IPS DF 19.7 (cell line): ENCODE measurements at places on chromosomes 5 and 9.

- DNase-seq, result no peak
These were observed at the start of gene DNM1 for GRCh38 chr9:128203024-128203706. DNM1 (plus strand) TSS chr9:128203379; CDS start chr9:128203471, 92 bp downstream.

- DNase-seq, result no peak
These were observed 686 bp downstream of the BRD9 start for GRCh38 chr5:891837-892393.

GRCh38 chr5:150448334-150448733 lies 1.2 kb downstream of the RPS14 start:
- no peak for DNase-seq

DNA sequence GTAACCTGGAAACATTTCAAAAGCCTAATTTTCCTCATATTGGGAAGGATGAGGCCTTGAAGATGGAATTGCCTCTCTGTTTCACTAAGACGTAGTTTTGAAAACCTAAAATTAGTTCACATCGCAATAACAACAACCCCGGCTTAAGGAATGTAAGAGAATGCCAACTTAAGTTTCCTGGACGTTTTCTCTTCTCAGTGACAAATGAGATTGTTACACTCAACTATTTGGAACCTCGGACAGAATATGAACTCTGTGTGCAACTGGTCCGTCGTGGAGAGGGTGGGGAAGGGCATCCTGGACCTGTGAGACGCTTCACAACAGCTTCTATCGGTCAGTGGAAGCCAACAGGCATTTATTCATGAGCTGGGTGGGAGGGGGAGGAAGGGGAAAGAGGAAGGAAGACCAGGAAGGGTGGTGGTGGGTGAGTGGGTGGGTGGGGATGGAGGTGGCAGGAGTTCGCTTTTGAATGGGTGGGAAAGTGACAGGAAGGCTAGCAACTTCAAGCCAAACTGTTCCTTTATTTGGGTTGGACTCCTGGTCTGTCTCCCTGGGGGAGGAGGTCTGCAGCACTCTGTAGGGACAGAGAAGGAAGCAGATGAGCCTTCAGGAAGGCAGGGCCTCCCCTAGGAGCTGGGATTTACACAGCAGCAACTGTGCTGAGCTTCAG lies 83.4 kb downstream of the TEK start:
- no peak for DNase-seq

GRCh38 chr5:139402561-139403158 lies 1.2 kb downstream of the SPATA24 start:
- no peak for DNase-seq

GRCh38 chr9:93665637-93666438 lies 89.5 kb downstream of the PHF2 start:
- DNase-seq, result no peak

GRCh38 chr5:175847503-175847902 lies 23.9 kb upstream of the CPLX2 start:
- DNase-seq, result no peak

GRCh38 chr5:18888821-18889220 lies 1099.2 kb downstream of the CDH18 start:
- no peak for DNase-seq

GRCh38 chr9:79431019-79431679 lies 140.6 kb upstream of the TLE4 start:
- DNase-seq, result no peak

DNA sequence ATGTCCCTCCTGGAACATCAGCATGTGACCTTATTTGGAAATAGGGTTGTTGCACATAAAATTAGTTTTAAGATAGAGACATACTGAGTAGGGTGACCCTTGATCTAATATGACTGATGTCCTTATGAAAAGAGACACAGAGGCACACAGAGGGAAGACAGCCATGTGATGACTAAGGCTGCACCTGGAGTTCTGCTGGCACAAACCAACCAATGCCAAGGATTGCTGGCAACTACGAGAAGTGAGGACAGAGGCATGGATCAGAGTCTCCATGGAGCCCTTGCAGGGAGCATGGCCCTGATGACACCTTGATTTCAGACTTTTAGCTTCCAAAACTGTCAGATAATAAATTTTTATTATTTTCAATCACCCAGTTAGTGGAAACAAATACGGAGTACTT lies 101.9 kb downstream of the FBXL7 start:
- no peak for DNase-seq

DNA sequence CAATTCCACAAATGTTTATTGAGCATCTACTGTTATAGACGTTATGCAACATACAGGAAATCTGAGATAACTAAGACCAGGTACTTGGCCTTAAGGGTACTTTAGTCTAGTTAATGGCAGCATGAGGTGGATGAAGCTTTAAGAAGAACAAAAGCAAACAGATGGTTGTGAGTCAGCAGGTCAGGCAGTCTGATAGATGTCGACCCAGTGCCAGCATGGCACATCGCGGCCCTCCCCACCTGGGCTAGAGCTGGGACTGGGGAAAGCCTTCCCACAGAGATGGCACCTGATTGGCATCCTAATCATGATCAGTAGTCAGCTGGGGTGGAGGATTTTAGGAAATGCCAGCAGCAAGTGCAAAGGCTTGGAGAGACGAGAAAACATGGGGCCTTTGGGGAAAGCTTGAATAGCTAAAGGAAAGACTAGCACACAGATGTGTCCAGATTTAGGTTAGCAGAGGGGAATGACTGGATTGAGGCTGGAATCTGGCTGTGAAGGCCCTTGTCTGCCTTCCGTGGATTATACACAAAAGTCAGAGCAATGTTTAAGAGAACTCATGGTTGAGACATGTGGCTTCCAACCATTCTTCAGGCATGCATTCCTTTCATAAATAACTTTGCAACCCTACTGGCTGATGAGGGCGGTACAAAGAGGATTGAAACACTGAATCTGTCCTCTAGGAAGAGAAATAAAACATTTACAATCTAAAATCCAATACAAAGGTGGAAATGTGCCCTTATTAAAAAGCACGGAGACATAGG lies 395.4 kb upstream of the WWC1 start:
- no peak for DNase-seq

DNA sequence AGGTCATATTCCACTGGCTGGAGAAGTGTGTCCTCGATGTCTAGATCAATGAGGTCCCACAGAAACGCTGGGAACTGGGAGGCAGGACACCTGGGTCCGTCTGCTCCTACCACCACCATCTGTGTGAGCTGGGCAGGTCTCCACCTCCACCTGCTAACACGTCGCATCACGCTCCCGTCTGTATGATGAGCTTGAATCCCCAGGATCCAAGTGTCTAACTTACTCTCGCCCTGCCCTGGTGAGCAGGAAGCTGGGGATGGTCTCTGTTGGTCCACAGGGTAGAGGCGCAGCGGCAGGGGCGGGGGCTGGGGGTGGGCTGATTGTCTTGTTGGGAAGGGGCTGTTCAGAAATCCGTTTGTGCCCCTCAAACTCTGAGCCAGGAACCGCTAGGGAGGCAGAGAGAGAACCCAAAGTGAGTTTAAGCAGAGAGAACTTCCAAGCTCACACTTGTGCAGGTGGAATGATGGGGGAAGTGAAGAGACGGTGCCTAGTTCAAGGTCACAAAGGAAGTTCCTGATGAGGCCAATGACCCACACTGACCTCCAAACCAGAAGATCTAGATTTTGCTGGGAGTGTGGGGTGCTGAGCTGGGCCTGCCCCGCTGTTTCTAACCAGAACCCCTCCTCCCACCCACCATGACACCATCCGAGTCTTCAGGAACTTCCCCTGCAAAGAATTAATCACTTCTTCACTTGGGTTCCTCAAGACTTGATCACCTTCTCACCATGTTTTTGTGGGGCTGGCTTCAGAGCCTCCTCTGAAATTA lies 21.1 kb downstream of the ORM2 start:
- DNase-seq, result no peak

DNA sequence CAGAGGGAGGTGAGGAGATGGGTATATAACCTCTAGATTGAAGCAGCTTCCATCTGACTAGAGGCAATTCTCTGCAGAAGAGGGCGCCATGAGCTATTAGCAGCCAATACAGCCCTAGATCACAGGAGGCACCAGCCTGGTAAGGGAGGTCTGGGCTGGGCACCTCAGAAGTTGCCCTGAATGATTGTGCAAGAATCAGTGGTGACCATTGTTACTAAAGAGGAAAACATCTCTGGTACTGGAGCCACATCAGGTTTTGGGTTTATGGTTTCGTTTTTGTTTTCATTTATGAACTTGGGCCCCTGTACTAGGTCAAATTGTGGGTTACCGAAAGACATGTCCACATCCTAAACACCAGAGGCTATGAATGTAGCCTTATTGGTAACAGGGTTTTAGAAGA lies 342.0 kb downstream of the MLLT3 start:
- DNase-seq, result no peak

DNA sequence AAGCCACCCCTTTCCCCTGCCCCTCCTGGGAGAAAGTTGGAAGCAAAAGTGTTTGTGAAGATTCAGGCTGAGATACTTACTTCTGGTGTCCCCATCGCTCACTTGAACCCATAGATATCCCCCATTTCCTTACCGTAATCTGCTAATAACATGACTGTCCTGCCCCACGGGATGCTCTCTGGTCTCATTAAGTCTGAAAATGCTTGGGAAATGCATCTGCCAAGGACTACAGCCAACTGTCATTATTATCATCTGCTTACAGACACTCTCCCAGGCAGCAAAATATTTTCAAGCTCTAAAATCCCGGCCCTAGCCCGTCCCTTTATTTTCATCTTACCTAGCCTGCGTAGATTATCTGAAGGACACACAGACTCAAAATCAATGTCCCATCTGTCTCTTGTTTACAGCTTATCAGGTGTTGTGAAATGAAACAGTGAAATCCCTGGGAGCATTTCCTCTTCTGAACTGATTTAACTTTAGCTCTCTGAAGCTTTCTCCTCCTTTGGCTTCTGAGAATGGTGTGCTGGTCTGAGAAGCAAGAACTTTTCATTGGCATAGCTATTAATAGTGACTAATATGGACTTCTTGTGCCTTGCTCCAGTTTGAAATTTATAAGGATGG lies 126.9 kb upstream of the OSMR start:
- no peak for DNase-seq

DNA sequence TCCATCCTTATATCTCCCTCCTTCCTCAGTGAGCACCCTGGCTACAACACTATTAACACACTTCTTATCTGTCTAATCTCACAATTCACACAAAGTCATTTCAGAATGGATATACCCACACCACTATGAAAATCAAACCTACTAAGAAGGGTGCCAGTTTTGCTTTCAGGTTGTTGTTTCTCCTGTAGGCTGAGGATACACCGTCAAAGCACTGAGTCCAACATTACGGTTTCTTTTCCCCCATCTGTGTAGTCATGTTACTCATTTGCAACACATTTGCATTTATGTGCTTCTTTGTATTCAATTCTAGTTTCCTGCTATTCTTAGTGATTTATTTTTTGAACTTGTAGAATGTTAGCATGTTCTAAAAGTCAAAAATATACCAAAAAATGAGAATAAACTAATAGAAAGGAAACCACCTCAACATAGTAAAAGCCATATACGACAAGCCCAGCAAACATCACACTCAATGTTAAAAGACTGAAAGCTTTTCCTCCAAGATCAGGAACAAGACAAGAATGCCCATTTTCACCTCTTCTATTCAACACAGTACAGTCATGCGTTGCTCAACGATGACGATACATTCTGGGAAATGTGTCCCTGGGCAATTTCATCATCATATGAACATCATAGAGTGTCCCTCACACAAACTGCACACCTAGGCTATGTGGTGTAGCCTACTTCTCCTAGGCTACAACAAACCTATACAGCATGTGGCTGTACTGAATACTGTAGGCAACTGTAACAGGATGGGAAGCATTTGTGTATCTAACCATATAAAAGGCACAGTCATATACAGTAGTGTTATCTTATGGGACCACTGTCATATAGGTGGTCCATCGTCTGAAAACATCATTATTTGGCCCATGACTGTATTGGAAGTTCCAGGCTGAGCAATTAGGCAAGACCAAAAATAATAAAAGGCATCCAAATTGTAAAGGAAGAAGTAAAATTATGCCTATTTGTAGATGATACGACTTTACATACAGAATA lies 6.3 kb downstream of the ROR2 start:
- DNase-seq, result no peak
